Naive thymus-derived CD8-positive, alpha-beta T cell (primary cell): ENCODE measurements at places on chromosomes 6 and 20. TPM values are rescaled to one million over a fixed set of nuclear protein-coding genes. Genes with fewer than 3 reads are reported as not detected.
A peak's percentile ranks its signal among the peaks of the same experiment; 100 is the strongest.

DNA sequence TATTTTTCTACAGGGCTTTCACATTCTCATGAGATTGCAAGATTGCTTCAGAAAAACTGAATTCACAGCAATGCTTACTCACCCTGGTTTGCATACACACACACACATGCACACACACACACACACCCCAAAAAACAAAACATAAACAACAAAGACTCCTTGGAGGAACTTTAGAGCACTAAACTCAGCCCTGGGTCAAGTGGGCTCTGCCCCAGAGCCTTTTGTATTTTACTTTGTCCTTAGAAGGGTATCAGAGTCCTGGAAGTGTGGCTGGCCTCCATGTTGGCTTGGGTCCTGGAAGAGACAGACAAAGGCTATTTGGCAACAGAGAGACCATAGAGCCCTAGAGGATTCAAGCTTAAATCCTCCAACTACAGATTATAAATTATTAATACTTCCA is 8.0 kb upstream of the CST9 start:
- no peaks in the 10 kb centered on the region for H3K4me1 ChIP-seq
- H3K27ac ChIP-seq, result no peak overlapping the region
- no peaks in the 10 kb centered on the region for H3K36me3 ChIP-seq
- no peak overlapping the region for H3K4me3 ChIP-seq
- H3K27me3 ChIP-seq, result peaks cover 3% of the 10 kb centered on the region
- DNase-seq, result no peak

GRCh38 chr6:128712898-128713297 is 170.0 kb upstream of the LAMA2 start:
- no peaks in the 10 kb centered on the region for H3K4me1 ChIP-seq
- peaks cover 12% of the 10 kb centered on the region for H3K27me3 ChIP-seq
- no peak for DNase-seq
- no peak overlapping the region for H3K27ac ChIP-seq

The FAM217A gene
- total RNA-seq, result not detected

- H3K36me3 ChIP-seq, result no peaks in the 10 kb centered on the region
- H3K4me3 ChIP-seq, result no peak overlapping the region
- no peak for DNase-seq
- H3K4me1 ChIP-seq, result peaks cover 5% of the 10 kb centered on the region
- no peaks in the 10 kb centered on the region for H3K27me3 ChIP-seq
Measured at GRCh38 chr6:143098054-143098671, 37.5 kb downstream of the AIG1 start.

- DNase-seq, result no peak
- H3K27ac ChIP-seq, result no peak overlapping the region
- no peaks in the 10 kb centered on the region for H3K4me1 ChIP-seq
- H3K27me3 ChIP-seq, result peaks cover 3% of the 10 kb centered on the region
- H3K4me3 ChIP-seq, result no peak overlapping the region
- no peaks in the 10 kb centered on the region for H3K36me3 ChIP-seq
Measured at GRCh38 chr6:154648188-154648887, 84.9 kb upstream of the SCAF8 start.

DNA sequence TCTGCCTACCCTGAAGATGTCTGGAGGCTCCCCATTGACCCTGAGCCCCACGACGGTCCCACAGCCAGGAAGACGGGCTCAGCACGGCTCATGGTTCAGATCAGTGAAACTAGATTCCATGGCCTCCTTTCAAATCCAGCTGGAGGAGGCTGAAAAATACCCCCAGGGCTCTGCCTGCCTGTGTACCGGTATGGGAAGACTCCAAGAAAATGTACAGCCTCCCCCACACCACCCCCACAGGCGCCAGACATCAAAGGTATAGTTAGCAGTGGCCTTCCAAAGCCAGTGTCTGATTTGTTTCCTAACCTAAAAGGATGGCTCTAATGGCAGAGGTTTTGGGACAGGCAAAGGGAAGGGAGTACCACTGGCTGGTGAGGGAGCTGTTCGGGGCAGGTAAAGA is 86.2 kb upstream of the SNAP25 start:
- H3K27ac ChIP-seq, result no peak overlapping the region
- H3K4me3 ChIP-seq, result no peak overlapping the region
- H3K27me3 ChIP-seq, result peaks cover 14% of the 10 kb centered on the region
- H3K4me1 ChIP-seq, result no peaks in the 10 kb centered on the region

GRCh38 chr6:170290296-170291128 is at the start of gene DLL1:
Gene DLL1, minus strand, starts transcription at chr6:170291078. Its CDS starts 939 bp downstream, at chr6:170290139.
- peaks cover 49% of the 10 kb centered on the region for H3K4me1 ChIP-seq
- H3K27me3 ChIP-seq, result peaks cover 16% of the 10 kb centered on the region
- H3K27ac ChIP-seq, result peak within 1 kb of the TSS; percentile 86
- DNase-seq, result no peak
- H3K4me3 ChIP-seq, result peak within 1 kb of the TSS; percentile 93
- H3K36me3 ChIP-seq, result peaks cover 4% of the 10 kb centered on the region

GRCh38 chr20:63626424-63627128 is at the start of gene GMEB2:
Gene GMEB2, minus strand, starts transcription at chr20:63627101. Its CDS starts 7,704 bp downstream, at chr20:63619397.
- no peaks in the 10 kb centered on the region for H3K27me3 ChIP-seq
- H3K36me3 ChIP-seq, result peaks cover 12% of the 10 kb centered on the region
- H3K4me3 ChIP-seq, result peak within 1 kb of the TSS; percentile 98
- peaks cover 43% of the 10 kb centered on the region for H3K4me1 ChIP-seq
- peak within 1 kb of the TSS; percentile 99 for H3K27ac ChIP-seq

- no peak for DNase-seq
- H3K27me3 ChIP-seq, result no peaks in the 10 kb centered on the region
- H3K4me1 ChIP-seq, result peaks cover 2% of the 10 kb centered on the region
- H3K4me3 ChIP-seq, result no peak overlapping the region
Measured at GRCh38 chr20:18188434-18188833, 50.8 kb downstream of the KAT14 start.

The DPM1 gene
- 45.4 TPM for total RNA-seq

GRCh38 chr20:19253916-19254820 is 41.7 kb downstream of the SLC24A3 start:
- DNase-seq, result no peak
- H3K27ac ChIP-seq, result no peak overlapping the region
- H3K4me3 ChIP-seq, result no peak overlapping the region
- H3K27me3 ChIP-seq, result peaks cover 3% of the 10 kb centered on the region

The SPATA2 gene
- total RNA-seq, result 9.0 TPM

DNA sequence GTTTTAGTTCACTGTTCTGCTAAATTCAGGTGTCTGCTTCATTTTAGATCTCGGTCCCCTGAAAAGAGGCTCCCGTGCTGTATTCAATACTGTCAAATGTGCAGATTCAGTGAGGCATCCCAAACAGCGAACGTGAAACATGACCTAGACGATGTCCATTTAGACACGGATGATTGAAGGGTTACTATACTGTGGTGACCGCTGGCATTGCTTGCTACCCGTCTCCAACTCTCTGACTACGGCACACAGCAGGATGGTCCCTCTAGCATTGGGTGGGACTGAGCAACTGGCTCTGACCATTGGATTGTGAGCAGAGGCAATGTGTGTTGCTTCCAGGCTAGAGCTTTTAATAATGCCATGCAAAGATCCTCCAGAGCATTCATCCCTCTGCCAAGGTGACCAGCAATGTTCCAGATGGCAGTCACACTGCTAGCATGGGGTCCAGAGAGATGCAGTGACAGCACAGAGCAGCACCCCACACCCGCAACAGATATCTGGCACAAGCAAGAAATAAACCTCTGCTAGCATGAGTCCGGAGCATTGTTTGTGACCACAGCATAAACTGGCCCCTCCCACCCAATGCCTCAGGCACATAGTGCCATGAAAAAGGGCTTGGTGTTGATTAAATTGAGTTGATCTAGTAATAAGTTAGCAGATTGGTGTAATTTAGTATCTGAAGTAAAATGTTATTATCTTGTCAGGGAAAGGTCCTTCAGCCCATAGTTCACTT is 9.0 kb downstream of the METTL24 start:
- no peak for DNase-seq
- no peaks in the 10 kb centered on the region for H3K36me3 ChIP-seq
- no peak overlapping the region for H3K27ac ChIP-seq
- no peaks in the 10 kb centered on the region for H3K27me3 ChIP-seq
- peaks cover 6% of the 10 kb centered on the region for H3K4me1 ChIP-seq

DNA sequence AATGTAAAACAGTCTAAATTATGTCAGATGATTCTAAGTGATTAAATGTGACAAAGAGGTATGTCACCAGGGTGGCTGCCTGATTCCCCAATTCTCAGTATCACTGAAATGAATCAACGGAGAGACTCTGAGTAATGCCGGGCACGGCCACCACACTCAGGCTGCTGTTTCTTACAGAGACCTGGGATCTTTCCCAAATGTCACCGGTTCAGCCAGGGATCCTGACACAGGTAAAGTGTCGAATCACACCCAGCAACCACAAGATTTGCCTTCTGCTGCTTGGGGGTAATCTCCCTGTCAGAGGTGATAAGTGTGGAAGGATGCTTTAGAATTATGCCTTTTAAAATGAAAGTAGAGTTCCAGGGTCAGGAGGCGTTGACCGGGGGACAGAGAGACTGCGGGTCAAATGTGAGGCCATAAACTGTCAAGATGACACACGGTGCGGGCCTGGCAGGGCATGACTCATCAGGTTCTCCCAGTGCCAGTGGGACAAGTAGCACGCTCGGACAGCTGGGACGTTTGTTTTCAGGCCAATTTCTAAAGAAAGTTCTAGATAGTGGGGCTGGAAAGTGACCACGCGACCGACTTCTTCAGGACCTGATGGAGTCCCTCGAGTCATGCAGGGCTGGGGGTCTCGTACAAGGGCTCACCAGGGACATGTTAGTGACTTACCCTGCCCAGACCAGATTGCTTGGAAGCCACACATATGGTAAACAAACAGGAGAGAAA is 48.9 kb downstream of the PRDM1 start:
- no peaks in the 10 kb centered on the region for H3K36me3 ChIP-seq
- H3K27ac ChIP-seq, result no peak overlapping the region
- no peak for DNase-seq
- H3K4me3 ChIP-seq, result no peak overlapping the region
- peaks cover 6% of the 10 kb centered on the region for H3K27me3 ChIP-seq

The FHL5 gene
- not detected for total RNA-seq

GRCh38 chr6:127952831-127953230 is 52.0 kb upstream of the THEMIS start:
- no peaks in the 10 kb centered on the region for H3K27me3 ChIP-seq
- peaks cover 3% of the 10 kb centered on the region for H3K36me3 ChIP-seq
- H3K4me3 ChIP-seq, result peak overlapping the region; percentile 59
- peak overlapping the region; percentile 75 for H3K27ac ChIP-seq

GRCh38 chr6:69937402-69938136 is 71.2 kb downstream of the COL19A1 start:
- no peak overlapping the region for H3K27ac ChIP-seq
- H3K4me1 ChIP-seq, result no peaks in the 10 kb centered on the region
- no peak overlapping the region for H3K4me3 ChIP-seq
- H3K27me3 ChIP-seq, result peaks cover 8% of the 10 kb centered on the region
- DNase-seq, result no peak
- H3K36me3 ChIP-seq, result no peaks in the 10 kb centered on the region

DNA sequence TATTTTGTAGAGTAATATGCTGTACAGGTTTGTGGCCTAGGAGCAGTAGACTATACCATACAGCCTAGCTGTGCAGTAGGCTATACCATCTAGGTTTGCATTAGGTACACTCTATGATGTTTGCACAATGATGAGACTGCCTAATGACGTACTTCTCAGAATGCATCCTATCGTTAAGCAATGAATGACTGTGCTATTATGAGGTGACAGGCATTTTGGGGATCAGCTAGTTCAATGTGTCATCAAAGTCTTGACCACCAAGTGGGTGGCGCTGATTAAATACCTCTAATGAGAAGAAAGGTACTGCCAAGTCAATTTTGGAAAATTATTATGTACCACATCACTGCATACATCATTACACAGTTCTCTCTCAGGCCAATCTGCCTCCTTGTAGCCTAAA is 190.2 kb downstream of the BACH2 start:
- H3K36me3 ChIP-seq, result peaks cover 6% of the 10 kb centered on the region
- no peak overlapping the region for H3K27ac ChIP-seq
- H3K4me1 ChIP-seq, result peaks cover 91% of the 10 kb centered on the region
- no peaks in the 10 kb centered on the region for H3K27me3 ChIP-seq

DNA sequence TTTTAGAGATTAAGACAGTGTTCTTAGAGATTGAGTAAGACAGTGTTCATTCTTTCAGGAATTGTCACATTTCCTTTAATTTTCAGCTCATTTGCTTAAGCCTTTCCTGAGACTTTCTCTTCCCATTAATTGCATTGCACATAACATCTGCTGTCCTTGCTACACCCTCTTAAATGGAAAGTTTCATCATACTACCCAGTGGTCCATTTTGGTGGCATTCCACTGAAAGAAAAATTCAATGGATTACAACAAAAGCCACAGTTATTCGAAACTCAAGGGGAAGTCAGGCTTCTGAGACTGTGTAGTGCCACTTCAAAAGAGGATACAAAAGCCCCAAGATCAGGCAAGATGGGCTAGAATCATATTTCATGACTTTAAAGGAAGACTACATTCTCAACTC is 64.0 kb downstream of the RSPO3 start:
- no peak for DNase-seq
- no peak overlapping the region for H3K4me3 ChIP-seq
- H3K36me3 ChIP-seq, result no peaks in the 10 kb centered on the region
- no peak overlapping the region for H3K27ac ChIP-seq

GRCh38 chr6:89321131-89321970 is 6.3 kb upstream of the GABRR2 start:
- peaks cover 7% of the 10 kb centered on the region for H3K4me1 ChIP-seq
- peak overlapping the region; percentile 58 for H3K27ac ChIP-seq
- H3K4me3 ChIP-seq, result no peak overlapping the region
- no peak for DNase-seq

DNA sequence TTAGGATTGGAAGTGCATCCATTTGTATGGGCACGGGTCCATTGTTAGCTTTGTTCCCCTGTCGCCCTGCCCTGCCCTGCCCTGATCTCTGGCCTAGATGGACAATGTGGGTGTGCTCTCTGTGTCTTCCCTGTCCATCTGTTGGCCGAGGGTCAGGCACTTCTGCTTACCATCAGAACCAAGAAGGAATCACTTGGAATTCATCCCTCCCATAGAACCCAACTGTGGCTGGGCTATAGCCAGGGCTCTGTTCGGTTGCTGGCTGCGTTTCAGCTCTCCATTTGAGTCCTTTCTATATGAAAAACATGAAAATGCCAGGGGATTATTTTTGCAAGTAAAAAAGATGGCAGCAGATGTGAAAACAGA is 26.6 kb upstream of the TULP4 start:
- H3K4me3 ChIP-seq, result no peak overlapping the region
- DNase-seq, result no peak
- H3K36me3 ChIP-seq, result no peaks in the 10 kb centered on the region
- H3K27ac ChIP-seq, result peak overlapping the region; percentile 73
- H3K4me1 ChIP-seq, result peaks cover 46% of the 10 kb centered on the region

GRCh38 chr6:116370760-116371119 is at the start of gene DSE:
Gene DSE, plus strand, starts transcription at chr6:116370947. Its CDS starts 28,304 bp downstream, at chr6:116399251.
- peaks cover 21% of the 10 kb centered on the region for H3K4me1 ChIP-seq
- no peaks in the 10 kb centered on the region for H3K36me3 ChIP-seq
- DNase-seq, result peak; percentile 38
- peaks cover 14% of the 10 kb centered on the region for H3K27me3 ChIP-seq
- peak within 1 kb of the TSS; percentile 90 for H3K4me3 ChIP-seq

The OR2H2 gene
- not detected for total RNA-seq

DNA sequence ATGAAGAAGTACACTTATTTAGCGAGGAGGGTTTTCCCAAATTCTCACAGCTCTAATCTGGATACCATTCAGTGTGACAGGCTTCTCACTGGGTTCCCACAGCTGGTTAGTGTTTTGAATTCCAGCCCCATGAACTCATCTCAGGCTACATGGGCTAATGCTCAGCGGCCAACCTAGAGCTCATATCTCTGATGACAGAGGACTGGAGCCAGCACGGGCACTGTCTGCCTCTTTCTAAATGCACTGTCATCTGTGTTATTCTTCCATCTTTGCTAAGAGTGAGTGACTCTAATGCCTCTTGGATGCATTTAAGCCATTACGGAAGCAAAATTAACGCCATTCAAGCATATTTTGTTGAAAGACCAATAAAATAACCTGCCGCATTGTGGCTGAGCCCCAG is 308.9 kb upstream of the JAG1 start:
- no peak overlapping the region for H3K27ac ChIP-seq
- no peaks in the 10 kb centered on the region for H3K27me3 ChIP-seq
- H3K4me1 ChIP-seq, result no peaks in the 10 kb centered on the region
- H3K4me3 ChIP-seq, result no peak overlapping the region
